ENCODE measurements at places on chromosomes 2 and 18.
A peak's percentile ranks its signal among the peaks of the same experiment; 100 is the strongest.

DNA sequence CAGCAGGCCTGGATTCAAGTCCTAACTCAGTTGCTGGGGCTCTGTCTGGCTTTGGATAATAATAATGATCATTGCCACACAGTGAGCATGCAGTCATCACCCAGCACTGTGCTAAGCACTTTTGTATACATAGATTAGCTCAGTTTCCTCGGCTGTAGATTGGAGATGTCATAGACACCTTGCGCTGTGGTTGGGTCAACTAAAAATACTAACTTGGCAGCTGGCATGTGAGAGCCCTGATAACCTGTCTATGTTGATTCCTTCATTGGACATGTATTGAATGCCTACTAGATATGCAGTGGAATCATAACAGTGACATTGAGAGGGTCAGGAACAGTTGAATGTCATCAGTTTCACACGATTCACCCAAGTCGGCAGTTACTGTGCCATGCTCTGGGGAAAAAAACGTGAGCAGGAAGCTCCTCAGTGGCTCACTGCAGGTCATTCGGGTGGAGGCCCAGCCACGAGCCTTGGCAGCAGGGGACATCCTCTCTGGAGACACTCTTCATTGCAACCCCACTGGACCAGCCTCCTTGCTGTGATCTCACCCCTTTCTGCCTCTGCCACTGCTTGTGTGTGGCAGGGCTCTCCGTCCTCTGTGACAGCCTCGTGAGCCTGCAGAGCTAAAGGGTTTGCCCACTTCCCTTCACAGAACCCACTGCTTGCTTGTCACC lies 85.3 kb downstream of the NPAS2 start:
- DNase-seq = no peak

- no peak for DNase-seq
Observed at GRCh38 chr2:134536296-134536695, 182.5 kb downstream of the TMEM163 start.

- DNase-seq = no peak
Observed at GRCh38 chr2:37471104-37471503, 126.7 kb downstream of the QPCT start.

- no peak for DNase-seq
Observed at GRCh38 chr2:164797627-164798026, 44.0 kb downstream of the COBLL1 start.

DNA sequence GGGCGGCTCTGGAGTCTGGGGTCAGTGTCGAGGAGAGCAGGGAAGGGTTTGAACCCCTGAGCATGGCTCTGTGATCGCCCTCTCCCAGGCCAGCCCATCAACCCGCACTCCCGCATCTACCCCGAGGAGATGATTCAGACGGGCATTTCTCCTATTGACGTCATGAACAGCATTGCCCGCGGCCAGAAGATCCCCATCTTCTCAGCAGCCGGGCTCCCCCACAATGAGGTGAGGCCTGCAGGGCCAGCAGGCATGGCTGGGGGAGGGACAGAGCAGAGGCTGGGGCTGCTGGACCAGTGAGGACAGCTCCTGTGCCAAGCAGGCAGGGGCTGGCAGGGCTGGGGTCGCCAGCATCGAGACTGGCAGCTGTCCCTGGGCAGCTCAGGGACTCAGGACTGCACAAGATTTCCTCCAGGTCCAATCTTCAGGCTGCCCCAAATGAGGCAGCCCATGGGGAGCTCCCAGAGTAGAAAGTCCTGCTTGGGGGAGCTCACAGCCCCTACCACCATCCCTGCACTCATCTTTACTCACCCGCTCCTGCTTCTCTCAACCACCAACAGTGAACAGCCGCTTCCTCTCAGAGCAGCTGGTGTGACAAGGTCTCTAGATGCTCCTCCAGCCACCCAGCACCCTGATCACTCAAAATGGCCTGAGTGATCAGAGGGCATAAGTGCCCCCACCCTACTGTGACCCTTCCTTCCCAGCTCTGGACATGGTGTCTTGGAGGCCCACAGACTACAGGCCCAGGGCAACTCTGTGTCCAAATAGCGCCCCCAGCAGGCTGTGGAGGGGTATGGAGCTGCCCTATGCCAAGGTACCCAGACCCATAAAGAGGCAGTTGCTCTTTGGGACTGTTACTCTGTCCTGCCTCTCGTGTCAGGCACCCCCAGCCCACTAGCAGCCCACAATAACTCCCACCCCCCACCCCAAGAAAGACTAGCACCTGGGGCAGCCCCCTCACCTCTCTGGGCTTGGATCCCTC lies 18.3 kb upstream of the ANKRD53 start:
- no peak for DNase-seq

- DNase-seq = no peak
Observed at GRCh38 chr2:152858594-152859265, 140.3 kb downstream of the ARL6IP6 start.

DNA sequence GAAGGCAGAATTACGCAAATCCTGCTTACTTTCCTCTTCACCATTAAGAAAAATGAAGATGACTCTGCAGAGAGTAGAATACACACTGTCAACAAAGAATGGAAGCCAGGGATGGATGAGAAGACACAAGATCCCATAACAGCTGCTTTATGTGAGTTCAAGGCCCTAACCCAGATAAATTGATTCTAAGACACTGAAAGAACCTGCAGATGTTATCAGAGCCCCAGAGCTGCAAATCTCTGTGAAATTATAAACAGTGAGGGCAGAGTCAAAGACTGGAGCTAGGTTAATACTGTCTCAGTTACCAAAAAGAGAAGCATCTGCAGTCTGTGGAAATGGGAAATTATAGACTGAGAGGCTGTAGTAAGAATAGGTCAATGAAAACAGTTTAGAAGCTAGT lies 320.1 kb upstream of the PKDCC start:
- DNase-seq = no peak

GRCh38 chr2:192004188-192004963 lies 157.5 kb upstream of the CAVIN2 start:
- DNase-seq = no peak

DNA sequence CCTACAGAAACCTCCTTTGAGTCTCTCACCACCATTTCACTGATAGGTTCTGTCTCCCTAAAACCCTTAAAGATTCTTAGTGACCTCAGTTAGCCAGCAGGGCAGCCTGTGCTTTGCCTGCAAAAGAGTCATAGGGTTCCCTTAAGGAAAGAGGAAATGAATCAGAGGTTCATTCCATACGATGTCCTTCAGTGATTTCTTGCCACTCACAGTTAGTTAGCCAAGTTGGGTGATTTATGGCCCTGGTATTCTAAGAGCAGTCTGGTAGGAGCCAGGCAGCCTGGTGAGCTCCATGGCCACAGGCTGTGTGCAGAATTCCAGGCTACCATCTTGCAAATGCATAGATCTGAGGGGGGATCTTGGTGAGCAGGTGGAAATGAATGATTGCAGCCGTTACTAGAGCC lies 18.7 kb upstream of the CCBE1 start:
- DNase-seq = no peak

DNA sequence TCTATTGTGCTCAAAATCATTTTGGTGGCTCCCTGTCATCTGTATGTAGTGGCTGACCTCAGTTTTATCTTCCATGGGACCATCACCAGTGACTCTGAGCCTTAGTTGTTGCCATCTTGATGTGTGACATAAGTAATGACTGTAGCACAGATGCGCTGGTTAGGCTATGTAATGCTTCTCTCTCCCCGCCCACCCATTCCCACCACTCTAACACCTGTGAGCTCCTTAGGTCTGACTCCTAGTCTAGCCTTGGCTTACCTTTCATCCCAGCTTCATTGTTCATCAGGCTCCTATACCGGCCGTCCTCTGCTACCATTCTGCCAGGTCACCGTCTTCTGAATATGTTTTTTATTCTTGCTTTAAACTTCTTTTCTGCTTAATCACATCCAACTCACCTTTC lies 17.2 kb downstream of the MYO1B start:
- no peak for DNase-seq

GRCh38 chr2:75053484-75054112 lies 95.2 kb downstream of the POLE4 start:
- no peak for DNase-seq

DNA sequence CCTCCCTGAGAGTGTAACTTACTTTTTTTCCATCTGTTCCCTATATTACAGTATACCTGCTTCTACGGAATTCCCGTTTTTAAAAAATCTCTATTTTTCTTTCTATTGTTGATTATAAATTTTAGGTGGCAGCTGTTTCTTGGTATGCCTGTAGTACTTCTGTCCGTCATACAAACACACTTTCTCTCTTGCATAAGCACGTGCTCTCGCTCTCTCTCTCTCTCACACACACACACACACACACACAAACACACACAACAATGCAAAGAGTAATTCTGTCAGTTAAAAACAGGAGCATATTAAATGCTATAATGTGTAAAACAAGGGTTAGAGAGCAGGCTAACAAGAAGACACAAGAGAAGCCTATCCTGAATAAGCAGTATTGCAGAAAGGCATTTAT lies 140.5 kb downstream of the THADA start:
- DNase-seq = no peak

GRCh38 chr18:24600076-24600654 lies 139.7 kb downstream of the HRH4 start:
- DNase-seq = peak; percentile 26

GRCh38 chr2:48566592-48567310 lies 36.8 kb downstream of the STON1 start:
- no peak for DNase-seq

DNA sequence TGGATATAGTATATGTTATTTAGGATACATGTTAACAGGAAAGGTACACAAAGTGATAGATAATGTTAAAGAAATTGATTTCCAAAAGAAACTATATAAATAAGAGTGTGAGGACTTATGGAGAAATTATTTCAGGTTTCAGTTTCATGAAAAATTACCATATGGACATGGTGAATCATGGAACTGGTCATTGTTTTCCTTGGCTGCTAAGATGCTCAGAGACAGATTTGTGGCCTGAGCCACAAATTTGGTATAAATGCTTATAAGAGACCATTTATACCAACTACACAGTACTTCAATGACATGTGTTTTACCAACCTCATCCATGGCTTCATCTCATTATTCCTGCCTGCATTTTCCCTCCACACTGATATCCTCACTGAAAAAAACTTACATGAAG lies 188.1 kb downstream of the FMNL2 start:
- DNase-seq = no peak

- DNase-seq = no peak
Observed at GRCh38 chr2:58072102-58072501, 25.5 kb downstream of the VRK2 start.

DNA sequence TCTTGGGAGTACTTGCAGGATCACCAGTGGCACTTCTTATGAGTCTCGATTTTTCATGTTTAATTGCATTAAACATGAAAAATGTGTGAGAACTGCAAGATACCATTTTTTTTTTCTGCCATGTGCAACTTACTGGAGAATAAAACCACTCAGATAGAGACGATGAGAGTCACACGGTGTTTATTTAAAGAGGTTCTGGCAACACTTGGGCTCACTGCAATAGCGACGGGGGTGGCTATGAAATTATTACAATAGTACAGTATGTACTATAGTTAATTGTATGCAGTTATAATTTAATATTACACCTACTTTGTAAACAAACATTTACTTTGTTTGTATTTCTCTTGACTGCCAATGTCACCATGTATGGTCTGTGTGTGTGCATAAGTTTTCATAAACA lies 479.8 kb downstream of the NUP35 start:
- DNase-seq = no peak

- DNase-seq = no peak
Observed at GRCh38 chr2:29936020-29936419, 14.6 kb upstream of the ALK start.

GRCh38 chr2:8304821-8305766 lies 376.8 kb upstream of the ID2 start:
- DNase-seq = no peak

DNA sequence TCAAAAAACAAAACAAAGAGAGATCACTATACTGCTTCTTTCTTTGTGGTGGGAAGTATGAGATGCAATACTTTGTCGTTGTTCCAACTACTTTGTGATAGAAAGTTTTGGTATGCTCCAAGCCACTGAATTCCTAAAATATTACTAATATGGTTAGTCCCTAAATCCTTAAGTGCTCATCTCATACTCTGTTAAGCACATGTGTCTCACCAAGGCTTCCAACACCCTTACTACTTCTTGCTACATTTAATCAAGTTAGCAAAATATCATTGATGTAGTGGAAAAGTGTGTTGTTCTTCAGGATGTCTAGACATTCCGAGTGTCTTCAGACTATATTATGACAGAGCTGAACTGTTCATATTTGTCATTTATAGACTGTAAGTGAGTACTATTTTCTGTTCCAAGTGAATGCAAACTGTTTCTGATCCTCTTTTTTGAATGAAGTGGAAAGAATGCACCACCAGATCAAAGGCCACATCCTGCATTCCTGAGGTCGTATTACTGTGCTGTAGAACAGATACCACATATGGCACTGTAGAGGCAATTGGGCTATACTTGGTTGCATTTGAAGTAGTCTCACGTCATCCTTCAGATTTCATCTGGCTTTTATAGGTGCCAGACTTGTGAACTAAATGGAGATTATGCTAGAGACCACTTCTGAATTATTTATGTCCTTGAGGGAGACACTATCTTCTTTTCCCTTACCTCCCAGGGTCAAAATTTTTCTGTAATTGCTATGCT lies 298.4 kb upstream of the ZNF521 start:
- DNase-seq = no peak

GRCh38 chr2:70144443-70145143 lies 46.2 kb downstream of the C2orf42 start:
- DNase-seq = no peak

- DNase-seq = no peak
Observed at GRCh38 chr2:101775092-101775491, 77.6 kb downstream of the MAP4K4 start.

- peak; percentile 62 for DNase-seq
Observed at GRCh38 chr18:9612215-9612830, 2.0 kb downstream of the PPP4R1 start.

GRCh38 chr18:5513947-5514346 lies 29.9 kb downstream of the EPB41L3 start:
- DNase-seq = no peak

DNA sequence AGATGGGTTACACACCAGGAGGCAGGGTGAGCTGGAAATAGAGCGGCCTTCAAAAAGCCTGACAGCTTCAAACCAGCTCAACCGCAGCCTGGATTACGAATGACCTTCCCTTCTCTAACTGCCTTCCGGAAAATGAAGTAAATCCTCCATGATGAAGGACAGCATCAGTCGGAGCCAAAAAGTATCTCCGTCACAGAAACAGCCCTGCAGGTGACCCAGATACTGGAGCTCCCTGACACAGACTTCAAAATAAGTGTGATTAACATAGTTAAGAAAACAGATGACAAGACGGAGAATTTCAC lies 10.3 kb upstream of the CIB4 start:
- DNase-seq = no peak

GRCh38 chr2:227818675-227819397 lies 5.2 kb downstream of the CCL20 start:
- DNase-seq = peak; percentile 67

DNA sequence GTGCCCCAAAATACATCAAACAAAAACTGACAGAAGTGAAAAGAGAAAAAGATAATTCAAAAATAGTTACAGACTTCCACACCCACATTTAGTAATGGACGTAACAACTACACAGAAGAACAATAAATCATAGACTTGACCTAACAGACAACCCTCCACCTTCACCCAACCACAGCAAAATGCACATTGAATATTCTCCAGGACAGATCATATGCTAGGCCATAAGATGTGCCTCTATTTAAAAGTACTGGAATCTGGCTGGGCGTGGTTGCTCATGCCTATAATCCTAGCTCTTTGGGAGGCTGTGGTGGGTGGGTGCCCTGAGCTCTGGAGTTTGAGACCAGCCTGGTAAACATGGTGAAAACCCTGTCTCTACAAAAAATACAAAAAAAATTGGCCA lies 20.0 kb downstream of the SLC66A2 start:
- DNase-seq = no peak

All from CD4-positive, alpha-beta T cell treated with Interleukin-1 beta for 1 hour (primary cell).